ENCODE measurements at places on chromosomes 1 and 21.

- no peak for DNase-seq
These were observed 18.3 kb upstream of the HJV start for GRCh38 chr1:146039844-146040194.

GRCh38 chr21:18460979-18461378 is 57.4 kb upstream of the TMPRSS15 start:
- peak; percentile 75 for DNase-seq

DNA sequence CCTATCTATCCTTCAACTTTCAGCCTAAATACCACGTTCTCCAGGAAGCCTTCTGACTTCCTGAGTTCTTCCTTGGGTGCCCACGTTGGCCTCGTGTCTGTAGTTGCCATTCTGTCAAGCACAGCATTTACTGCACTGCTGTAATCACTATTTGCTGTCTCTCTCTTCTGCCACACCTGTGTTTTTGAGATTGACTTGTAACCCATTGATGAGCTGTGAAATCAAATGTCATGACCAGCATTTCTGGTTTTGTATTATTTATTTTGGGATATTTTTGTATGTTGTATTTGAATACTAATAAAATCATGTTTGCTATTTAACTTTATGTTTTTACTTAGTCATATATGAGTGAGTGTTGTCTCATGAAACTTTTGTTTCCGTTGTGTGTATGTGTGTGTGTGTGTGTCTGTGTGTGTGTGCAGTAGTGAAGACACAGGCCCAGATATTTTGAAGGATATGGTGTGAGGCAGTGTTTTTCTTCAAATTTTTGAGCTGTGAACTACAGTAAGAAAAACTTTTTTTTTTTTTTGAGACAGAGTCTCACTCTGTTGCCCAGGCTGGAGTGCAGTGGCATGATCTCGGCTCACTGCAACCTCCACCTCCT is 126.2 kb upstream of the SERBP1 start:
- no peak for DNase-seq

GRCh38 chr1:18932387-18932786 is 24.1 kb downstream of the IFFO2 start:
- DNase-seq: no peak

DNA sequence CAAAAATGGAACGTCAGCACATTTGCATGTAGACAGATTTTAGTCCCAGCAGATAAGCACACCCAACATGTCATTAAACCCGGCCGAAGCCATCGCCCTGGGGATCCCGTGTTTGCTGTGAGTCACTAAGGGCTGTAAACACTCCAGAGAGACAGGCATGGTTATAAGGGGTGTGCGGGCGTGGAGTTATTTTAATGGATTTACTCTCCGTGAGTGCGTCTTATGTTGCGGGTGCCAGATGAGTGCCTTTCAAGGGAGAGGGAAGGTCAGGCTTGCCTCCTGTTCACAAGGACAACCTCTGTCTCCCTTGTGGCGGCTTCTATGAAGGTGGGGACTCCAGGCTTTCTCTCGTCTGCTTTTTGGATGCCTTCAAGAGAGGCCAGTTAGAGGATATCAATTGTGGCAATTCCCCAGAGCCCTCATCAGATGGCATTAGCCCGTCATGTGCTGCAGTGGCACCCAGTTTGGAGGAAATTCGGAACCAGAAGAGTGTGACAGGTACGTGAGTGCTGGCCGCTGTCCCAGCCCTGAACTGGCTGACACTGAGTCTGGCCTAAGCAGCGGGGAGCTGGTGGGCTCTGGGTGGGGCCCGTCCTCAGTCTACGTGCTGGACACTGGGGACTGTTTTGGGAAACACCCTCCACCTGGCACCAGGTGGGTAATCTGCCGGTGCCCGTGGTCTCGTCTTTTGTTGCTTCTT is 223.8 kb upstream of the TMEM51 start:
- DNase-seq: no peak

DNA sequence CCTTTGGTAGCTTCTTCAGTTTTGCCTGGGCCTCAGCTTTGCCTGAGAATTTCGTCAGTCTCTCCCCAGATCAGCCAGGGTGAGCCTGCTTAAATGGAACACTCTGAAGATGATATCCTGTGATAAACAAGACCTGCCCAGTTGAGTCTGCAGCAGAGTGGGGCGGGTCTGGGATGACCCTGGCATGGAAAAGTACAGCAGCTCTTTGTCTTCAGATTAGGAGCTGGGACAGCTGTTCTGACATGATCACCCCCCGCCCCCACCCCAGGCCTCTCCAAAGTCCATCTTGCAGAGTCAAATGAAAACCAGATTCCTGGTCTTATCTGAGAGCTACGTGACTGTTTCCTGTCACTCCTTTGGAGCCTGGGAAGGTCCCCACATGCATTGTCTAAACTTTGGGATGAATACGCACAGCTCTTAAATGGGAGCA is 2.2 kb upstream of the TMEM51 start:
- DNase-seq: no peak

DNA sequence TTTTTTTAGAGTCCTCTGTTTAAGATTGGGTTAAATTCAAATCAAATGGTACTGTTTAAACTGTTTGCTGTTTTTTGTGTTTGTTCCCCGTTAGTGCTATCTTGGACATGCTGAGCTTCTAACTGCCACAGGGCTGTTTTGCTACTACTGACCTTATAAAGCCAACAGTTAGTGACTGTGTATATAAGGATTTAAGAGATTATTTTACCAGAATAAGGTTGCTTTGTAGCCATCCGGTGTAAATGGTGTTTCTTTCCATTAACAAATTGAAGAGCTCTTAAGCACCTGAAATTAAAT is 37.0 kb downstream of the ZNF281 start:
- DNase-seq: no peak

DNA sequence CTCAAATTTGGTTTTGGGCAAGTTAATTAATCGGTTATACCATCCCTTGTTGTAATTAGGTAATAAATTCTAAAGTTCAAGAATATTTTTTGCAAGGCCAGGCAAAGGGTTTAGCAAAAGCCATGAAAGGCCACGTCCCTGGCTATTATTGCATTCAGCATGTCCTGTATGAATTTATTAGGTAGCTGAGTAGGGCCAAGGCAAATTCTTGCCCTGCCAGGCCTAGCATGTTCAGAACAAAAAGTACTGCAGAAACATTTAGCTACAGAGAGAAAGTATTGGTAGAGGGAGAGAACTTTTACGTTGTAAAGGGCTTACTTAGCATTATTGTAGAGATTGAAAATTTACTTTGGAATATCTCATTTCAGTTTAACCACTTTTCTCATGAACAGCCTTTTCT is 94.4 kb downstream of the PATJ start:
- no peak for DNase-seq

GRCh38 chr1:20477348-20478056 is 8.5 kb downstream of the CAMK2N1 start:
- DNase-seq: no peak

DNA sequence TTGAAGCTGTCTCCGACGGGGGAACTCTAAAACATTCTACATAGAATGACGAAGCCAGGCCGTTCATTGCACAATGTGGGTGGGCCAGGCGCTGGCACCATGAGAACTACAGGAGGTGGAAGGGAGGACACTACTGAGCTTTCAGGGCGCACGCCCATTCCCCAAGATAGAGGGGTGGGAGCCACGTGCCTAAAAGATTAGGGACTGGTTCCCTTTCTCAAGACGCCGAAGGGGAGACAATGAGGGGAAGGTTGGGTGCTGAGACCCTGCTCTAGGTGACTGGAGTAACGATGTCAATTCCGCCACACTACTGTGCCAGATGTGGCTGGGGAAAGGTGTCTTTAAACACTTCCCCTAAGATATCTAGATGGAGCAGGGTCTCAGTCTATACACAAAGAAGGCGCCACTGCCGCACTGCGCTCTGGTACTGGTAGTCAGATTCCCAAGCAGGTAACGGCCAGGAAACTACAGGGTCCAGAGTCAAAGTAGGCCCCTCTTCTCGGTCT is 782 bp downstream of the CSDE1 start:
- no peak for DNase-seq

DNA sequence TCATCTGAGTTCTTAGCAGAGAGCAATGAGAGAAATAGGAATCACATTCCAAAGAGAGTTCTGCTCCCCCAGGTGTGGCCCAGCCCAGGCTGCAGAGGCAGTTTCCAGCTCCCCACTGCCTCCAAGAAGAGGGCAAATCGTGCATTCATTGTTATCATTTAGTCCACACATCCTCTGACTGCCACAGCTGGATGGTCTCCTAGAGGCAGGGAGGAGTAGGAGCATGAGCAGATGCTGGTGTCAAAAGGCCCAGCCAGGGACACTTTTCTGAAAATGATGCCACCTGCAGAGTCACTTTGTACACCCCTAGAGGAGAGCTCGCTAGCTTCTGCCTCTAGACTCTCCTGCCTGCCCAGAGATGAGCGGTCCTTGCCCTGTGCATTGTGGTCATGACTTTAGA is 33.6 kb upstream of the GNPAT start:
- no peak for DNase-seq

DNA sequence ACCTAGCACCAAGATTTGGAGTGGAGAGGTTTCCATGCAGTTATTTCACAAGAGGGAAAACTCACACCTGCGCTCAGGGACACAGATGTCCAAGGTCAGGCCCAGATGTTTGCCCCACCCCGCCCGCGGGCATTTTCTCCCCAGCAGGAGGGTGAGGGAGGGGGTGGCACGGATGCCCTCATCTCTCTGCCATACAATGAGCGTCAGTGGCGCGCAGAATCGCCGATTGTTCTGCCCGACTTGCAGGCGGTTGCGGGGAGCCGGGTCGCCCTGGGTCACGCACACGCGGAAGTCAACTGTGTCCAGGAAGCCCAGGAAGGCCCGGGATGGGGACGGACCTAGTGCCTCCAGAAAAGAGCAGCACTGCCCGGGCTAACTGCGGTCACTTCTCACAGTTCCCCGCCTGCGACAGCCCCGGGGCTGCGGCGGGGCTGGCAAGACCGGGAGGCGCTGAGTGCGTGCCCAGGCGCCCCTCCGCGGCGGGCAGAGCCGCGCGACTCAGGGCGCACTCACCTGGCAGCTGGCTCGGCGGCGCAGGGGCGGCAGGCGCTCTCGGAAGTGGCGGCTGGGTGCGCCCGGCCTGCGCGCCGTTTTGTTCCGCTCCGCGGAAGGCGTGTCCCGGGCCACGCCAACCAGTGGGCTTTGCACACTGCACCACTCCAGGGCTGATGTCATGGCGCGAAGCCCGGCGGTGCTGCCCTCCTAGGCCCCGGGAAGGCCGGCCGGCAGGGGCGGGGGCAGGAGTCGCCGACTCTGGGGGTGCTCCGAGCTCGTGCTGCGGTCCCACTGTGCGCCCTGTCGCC is at the start of gene CSRP1:
Gene CSRP1, minus strand, starts transcription at position 567 of the 803 bp plus-strand sequence. CDS start 10,820 bp downstream, outside the sequence.
- peak; percentile 69 for DNase-seq

DNA sequence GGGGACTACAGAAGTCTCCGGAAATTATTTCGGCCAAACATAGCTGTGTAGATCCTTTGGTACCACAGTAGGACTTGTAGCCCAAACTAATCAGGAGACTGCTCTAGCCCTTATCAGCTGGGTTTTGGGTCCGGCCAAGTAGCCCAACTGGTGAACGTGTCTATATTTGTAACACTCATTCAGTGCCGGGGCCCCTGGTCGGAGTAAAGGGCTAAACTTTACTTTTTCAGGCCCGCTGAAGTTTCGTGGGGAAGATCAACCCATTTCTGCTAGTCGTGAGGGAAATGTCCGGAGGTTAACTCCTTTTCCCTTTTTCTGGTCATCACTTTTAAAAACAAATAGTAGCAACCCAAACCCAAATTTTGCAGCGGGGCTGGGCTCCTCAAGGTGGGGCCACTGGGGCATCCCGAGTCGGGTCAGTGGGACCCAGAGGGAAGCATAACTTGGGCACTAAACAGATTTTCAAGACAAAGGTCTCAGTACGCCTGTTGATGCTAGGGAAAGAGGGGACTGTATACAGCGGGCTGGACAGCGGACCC is 1.7 kb downstream of the LHX9 start:
- DNase-seq: no peak

- DNase-seq: no peak
These were observed 30.2 kb downstream of the USP1 start for GRCh38 chr1:62467092-62467491.

DNA sequence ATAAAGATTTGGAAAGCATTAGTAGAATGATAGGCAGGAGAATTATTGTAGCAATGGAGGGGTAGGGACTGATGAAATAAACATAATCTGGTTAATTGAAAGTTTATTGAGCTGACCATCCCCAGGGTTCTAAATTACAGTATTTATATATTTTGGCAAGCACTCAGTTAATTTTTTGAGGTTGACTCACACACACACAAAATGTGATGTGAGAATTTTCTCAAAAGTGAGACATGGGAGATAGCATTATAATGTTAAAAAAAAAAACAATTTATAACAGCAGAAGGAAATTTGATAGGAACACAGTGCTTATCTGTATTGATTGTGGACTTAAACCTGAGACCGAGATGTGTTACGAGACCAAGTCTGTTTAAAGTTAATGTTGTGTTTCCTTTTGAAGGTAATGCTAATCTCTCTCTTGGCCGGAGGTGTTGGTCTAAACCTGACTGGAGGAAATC is 24.6 kb downstream of the TRIM45 start:
- DNase-seq: no peak

GRCh38 chr1:158246650-158247049 is 7.6 kb upstream of the CD1A start:
- peak; percentile 40 for DNase-seq

- DNase-seq: no peak
These were observed 4.6 kb upstream of the PIAS3 start for GRCh38 chr1:145863282-145864018.

DNA sequence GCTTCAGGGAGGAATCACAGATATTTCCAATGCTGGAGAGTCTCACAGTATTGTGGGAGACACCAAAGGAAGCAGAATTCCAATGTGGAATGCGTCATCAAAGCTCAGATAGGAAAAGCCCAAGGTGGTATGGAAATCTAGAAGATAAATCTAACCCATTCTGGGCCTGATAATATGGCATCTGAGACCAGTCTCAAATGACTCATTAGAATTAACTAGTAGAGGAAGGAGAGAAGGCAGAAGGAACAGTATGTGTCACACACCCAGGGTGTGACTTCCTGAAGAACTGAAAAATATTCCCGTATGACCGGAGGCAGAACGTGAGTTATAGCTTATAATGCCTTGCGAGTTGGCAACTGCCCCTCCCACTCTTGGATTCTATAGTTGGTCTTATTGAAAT is 499.2 kb downstream of the PLPP3 start:
- DNase-seq: no peak
